ENCODE measurements at places on chromosomes 5 and 9. TPM values are rescaled to one million over a fixed set of nuclear protein-coding genes. Genes with fewer than 3 reads are reported as not detected.

DNA sequence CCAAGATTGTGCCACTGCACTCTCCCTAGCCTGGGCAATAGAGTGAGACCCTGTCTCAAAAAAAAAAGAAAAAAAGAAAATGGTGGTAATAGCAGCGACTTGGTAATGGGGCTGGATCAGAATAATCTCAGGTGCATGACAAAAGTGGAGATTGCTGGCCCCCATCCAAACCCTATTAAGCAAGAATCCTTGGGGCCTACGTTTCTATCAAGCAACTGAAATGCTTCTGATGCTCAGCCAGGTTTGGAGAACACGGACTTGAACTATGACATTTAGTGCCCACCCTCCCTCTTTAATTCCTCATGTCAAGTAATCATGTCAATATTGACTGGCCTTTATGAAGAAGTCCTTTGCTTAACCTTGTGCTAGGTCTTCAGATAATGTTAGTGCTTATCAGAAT lies 6.6 kb downstream of the C5orf52 start:
- no peaks in the 10 kb centered on the region for H3K36me3 ChIP-seq
- H3K27me3 ChIP-seq = no peaks in the 10 kb centered on the region
- H3K4me3 ChIP-seq = no peak overlapping the region
- no peak for DNase-seq
- H3K27ac ChIP-seq = no peak overlapping the region

DNA sequence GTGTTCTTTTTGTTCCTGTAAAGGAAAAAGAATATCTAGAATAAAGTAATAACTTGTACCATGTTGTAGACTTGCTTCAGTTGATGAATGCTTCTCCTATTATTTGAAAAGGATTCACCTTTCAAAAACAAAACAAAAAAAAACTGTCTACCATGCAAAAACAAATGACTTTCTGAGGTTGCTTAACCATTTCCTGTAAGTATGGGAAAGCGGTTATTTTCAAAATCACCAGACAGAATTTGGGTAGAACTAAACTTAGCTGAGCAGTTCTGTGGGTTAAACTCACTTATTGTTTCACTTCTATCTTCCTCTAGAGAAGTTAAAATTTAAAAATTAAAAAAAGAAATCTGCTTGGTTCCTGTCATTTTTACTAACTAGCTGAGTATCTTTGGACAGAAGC lies 25.2 kb downstream of the LNPEP start:
- no peaks in the 10 kb centered on the region for H3K36me3 ChIP-seq
- H3K4me3 ChIP-seq = no peak overlapping the region
- H3K27ac ChIP-seq = no peak overlapping the region
- no peak for DNase-seq

The DRD1 gene
- not detected for total RNA-seq

The COL27A1 gene
- total RNA-seq = 3.9 TPM
